ENCODE measurements at places on chromosomes 2 and 18. TPM values are rescaled to one million over a fixed set of nuclear protein-coding genes. Genes with fewer than 3 reads are reported as not detected.

GRCh38 chr2:188251034-188251433 lies 40.6 kb upstream of the GULP1 start:
- no peaks in the 10 kb centered on the region for H3K4me1 ChIP-seq
- no peaks in the 10 kb centered on the region for H3K36me3 ChIP-seq
- H3K4me3 ChIP-seq: no peak overlapping the region
- no peaks in the 10 kb centered on the region for H3K27me3 ChIP-seq
- no peak overlapping the region for H3K27ac ChIP-seq

DNA sequence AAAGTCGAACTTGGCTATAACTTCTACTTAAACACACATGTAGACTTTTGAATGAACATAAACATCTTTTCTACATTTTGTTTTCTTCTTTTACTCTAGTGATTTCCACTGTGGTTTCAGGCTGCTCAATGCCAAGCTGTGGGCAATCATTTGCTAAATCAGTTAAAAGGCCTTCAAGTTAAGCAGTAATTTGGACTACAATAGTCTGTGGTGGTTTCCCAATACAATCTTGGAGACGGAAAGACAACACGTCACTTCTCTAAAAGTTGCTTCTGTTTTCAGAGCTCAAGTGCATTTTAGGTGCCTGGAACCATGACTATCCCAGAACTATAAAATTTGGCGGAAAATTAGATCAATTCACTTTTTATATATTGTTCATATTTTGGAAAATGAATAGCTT lies 69.4 kb downstream of the TXNL1 start:
- H3K4me3 ChIP-seq: no peak overlapping the region
- no peaks in the 10 kb centered on the region for H3K27me3 ChIP-seq
- no peak overlapping the region for H3K27ac ChIP-seq
- H3K36me3 ChIP-seq: no peaks in the 10 kb centered on the region
- DNase-seq: no peak

DNA sequence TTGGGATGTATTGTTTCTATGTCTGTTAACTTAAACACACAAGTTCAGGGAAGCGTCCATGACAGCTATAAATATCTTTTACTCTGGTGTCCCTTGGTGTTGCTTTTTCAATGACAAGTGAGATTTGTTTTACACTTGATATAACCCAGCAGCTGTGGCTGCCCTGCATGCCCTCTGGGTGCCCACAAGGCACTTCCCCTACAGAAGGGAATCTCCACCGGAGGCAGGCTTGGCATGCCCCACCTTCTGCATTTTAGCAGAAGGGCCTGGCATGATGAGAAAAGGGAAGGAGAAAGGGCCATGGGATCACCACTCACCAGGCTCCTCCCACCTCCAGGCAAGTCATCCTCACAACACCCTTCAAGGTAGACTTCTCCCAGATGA lies 68.7 kb downstream of the TMEM247 start:
- H3K27ac ChIP-seq: peak overlapping the region; percentile 91
- no peak for DNase-seq
- H3K27me3 ChIP-seq: no peaks in the 10 kb centered on the region
- H3K4me1 ChIP-seq: peaks cover 94% of the 10 kb centered on the region
- peak overlapping the region; percentile 78 for H3K4me3 ChIP-seq

Gene ASIC4
- not detected for total RNA-seq

Gene CFAP221
- not detected for total RNA-seq

Gene ONECUT2
- total RNA-seq: not detected

Gene GRB14
- total RNA-seq: not detected

Gene LIMS4
- not detected for total RNA-seq

Gene ZRANB3
- total RNA-seq: 14.4 TPM
